ENCODE measurements at places on chromosomes 3 and 15.

DNA sequence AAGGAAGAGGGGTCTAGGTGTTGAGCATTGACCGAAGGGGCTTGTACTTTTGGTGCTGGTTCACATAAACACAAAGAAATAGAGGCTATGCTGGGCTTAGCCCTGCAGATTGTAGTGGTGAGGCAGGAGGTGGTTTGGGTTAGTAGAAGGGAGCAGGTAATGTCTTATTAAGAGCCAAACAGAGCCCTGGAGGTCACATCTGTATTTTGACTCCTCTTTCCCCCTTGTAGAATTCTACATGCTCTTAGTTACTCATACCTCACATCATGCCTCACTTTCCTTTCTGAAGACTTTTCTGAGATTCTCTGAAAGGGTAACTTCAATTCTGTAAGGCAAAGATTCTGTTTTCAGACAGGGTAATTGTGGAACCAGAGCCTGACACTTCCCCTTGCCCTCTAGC, 16.1 kb upstream of the ZNF80 start:
- DNase-seq, result no peak

- no peak for DNase-seq
Measured at GRCh38 chr3:106673926-106674569, 703.2 kb upstream of the CCDC54 start.

DNA sequence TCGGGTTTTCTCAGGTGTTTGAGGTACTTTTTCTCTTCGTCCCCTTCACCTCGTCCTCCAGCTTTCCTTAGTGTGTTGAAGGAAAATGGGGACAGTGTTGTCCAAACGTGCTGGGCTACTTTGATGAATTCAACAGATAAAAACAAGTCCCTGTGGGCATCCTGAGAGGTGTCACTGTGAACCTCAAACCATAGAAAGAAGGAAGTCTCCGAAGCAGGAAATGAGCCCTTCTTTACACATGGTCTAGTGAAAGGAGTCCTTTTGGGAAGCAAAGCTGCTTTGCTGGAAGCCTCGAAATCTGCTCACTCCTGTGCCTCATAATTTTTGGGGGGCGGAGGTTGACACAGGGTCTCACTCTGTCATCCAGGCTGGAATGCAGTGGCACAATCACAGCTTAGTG, 10.6 kb downstream of the IL17RB start:
- no peak for DNase-seq

DNA sequence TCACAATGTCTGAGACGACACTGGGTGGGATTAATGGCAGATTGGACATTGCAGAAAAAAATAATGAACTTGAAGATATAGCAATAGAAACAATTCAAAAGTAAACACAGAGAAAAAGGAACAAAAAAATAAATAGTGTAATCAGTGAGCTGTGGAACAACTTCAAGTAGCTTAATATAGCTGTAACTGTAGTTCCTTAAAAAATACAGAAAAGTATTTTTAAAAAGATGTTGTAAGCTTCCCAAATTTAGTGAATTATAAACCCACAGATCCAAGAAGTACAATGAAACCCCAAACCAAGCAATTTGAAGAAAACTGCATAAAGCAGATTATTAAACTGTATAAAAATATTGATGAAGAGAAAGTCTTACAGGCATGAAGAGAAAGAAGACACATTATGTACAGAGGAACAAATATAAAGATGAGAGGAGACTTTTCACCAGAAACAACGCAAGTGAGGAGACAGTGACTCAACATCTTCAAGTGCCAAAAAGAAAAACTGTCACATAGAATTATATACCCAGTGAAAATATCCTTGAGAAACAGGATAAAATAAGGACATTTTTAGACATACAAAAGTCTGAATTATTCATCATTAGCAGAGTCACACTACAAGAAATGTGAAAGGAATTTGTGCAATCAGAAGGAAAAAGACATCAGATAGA, 176.4 kb downstream of the NFKBIZ start:
- DNase-seq, result no peak

- no peak for DNase-seq
Measured at GRCh38 chr3:71252466-71252865, 331.1 kb downstream of the FOXP1 start.

DNA sequence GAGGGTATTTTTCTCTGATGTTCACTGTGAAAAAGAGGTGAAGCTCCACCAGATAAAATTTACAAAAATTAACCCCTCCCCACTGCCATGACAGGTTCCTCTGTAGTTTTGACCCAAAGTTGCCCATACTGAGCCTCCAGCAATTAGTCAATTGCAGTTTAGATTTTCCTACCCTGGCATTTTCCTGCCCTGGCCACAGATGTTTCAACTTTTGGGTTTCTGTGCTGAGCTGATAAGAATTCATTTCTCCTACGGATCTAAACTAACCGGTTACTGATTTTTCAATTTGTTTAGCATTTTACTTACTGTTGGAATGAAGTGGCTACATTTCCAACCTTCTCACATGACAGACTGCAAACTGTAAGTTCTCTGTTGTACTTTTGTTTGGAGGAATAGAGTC, 1346.1 kb upstream of the EPHA6 start:
- no peak for DNase-seq

GRCh38 chr3:11591002-11591355, 52.7 kb downstream of the VGLL4 start:
- no peak for DNase-seq

GRCh38 chr3:134066651-134067530, 37.2 kb upstream of the SLCO2A1 start:
- DNase-seq, result no peak

GRCh38 chr3:54131026-54131605, 8.8 kb downstream of the CACNA2D3 start:
- DNase-seq, result no peak

GRCh38 chr3:30073622-30074021, 532.8 kb upstream of the TGFBR2 start:
- no peak for DNase-seq

- no peak for DNase-seq
Measured at GRCh38 chr15:52466134-52466701, 62.5 kb downstream of the MYO5A start.
